ENCODE measurements at places on chromosomes 7 and 10.
A peak's percentile ranks its signal among the peaks of the same experiment; 100 is the strongest.

GRCh38 chr7:7399707-7400106, 136.0 kb downstream of the COL28A1 start:
- no peak for DNase-seq

DNA sequence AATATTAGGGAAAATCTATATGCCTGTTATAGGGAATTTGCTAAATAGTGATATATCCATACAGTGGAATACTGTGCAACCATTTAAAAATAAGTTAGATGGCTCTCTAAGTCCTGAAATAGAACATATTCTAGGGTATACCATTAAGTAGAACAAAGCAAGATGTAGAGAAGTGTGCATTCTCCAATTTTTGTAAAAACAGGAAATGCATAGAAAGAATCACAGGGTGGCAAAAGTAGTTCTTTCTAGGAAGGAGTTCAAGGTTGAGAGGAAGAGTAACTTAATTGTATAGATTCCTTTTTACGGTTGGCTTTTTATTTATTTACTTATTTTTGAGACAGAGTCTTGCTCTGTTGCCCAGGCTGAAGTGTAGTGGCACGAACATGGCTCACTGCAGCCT, 43.7 kb downstream of the ADD3 start:
- DNase-seq = no peak

DNA sequence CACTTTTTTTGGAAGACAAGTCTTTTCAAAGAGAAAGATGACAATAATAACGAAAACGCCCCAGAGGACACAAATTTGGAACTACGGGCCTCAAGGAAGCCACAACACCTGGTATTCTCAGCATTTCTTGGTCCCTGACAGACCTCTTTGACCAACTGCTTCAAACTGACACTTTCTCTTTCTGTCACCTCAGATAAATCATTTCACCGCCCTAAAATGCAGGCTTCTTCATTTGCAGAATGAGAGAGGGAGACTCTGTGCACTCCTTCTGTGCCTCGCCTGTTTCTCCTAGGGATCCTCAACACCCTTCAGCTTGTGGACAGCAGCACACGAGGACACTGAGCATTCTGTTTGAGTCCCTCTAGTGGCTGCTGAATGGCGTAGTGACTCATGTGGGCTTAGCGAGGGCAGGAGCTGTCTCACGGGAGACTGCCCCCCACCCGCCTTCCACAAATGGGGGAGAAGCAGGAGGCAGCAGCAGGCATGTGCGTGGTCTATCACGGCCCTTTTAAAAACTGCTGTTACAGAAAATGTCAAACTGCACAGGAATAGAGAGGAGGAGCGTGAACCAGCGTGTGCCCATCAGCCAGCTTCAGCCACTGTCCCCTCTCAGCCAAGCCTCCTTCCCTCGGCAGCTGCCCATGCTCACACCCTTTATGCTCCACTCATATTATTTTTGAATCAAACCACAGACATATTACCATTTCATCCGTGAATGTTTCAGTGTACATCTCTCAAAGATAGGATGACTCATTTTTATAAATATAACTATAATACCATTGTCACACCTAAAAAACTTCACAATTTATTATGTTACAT, 41.4 kb downstream of the GSDME start:
- no peak for DNase-seq

GRCh38 chr10:52314822-52315552, 906 bp downstream of the DKK1 start:
- peak; percentile 30 for DNase-seq

GRCh38 chr7:67675971-67676370, 679.3 kb downstream of the TYW1 start:
- DNase-seq = no peak

GRCh38 chr7:22121702-22122474, 176.2 kb upstream of the CDCA7L start:
- no peak for DNase-seq

DNA sequence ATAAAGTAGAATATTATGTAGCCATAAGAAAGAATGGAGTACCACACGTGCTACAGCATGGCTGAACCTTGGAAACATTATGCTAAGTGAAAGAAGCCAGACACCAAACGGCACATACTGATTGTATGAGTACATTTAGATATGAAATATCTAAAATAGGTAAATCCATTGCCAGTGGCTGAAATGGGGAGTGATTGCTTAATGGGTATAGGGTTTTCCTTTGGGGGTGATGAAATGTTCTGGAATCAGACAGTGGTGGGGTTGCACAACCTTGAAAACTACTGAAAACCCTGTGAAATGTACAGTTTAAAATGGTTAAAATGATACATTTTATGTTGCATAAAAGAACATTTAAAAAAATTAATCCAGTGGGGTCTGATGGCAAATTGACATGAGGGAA, 667.9 kb downstream of the AUTS2 start:
- DNase-seq = no peak

DNA sequence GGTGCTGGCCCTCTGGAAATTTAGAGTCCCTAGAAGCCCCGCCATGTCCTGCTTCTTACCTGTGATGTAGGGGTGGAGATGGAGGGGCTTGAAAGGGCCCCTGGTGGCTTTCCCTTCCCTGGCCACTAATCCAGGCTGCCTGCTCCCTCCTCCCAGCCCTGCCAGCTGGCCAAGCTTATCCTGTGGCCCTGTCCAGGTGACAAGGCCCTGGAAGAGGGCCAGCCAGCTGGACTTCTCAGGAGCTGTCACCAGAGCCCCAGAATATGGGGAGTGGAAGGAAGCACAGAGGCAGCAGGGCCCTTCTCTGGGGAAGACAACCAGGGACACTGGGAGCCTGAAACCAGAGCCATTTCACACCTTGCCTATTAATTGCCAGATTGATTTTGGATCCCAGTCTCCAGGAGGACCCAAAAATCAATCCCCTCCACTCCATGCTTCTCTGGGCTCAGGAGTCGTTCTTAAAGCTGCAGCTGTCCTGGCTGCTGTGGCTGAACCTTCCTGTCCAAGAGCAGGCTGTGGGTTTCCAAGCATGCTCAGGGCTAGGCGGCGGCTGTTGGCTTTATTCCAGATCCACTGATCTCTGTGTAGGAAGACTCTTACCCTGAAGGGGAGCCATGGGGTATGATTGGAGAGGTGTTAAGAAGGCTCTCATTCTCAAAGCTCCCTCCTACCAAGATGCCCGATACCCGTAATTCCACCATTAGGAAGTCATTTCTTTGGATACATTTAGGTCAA, 52.6 kb upstream of the PCBD1 start:
- DNase-seq = no peak

- no peak for DNase-seq
Observed at GRCh38 chr10:124748953-124749645, 4.9 kb upstream of the FAM53B start.

DNA sequence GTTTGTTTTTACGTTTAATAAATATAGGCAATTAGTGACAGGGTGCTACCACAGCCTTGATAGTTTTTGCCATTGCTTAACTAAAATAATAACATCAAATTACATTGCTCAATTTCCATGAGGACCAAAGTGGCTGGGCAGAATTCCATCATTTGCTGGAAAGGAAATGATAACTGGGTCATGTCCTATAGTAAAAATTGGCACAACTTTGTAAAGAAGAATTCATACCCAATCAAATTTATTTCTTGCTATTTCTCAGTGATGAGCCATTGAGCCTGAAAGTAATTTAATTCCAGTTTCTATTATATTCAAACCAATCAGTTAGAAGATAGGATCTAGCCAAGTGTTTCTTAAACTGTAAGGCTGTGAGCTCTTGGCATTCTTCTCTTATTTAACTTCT, 102.2 kb upstream of the CTTNBP2 start:
- no peak for DNase-seq

Measured in glutamatergic neuron (in vitro differentiated cells).